ENCODE measurements at places on chromosomes 1 and 21.

- DNase-seq: no peak
Measured at GRCh38 chr1:15557594-15557993, 27.3 kb downstream of the AGMAT start.

- peak; percentile 56 for DNase-seq
Measured at GRCh38 chr1:185670187-185670627, 64.0 kb upstream of the HMCN1 start.

DNA sequence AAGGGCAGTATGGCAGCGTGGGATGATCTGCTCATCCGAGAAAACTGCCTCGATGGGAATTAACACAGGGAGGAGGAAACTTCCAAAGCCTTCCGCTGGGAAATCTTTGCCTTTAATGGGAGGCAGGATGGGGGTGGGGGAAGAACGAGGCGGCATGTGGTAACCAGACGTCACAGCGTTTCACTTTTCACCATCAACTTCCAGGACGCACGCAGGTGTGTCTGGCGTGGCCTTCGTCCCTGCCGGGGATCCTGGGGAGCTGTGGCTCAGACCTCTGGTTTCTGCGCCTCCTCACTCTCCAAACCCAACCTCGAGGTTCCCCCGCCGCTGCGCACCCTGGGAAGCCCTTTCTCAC, 282 bp downstream of the RSPH1 start:
- peak; percentile 64 for DNase-seq

DNA sequence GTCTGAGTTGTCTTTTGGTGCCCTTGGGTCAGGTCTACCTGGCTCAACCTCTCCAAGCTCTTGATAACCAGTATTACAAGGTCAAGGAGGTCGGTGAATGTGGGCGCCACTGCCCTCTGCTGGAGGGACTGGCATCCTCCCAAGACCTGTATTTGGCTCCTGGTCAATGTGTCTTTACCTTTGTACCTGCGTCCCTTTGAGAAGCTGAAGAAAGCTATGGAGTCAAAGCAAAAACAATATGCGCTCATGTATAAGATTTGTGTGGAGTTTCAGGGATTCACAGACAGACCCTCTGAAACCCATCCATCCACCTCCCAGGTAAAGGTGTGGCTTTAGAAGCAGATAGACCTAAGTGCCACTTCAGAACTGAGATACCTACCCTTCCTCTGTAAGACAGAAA, 61.8 kb upstream of the NBL1 start:
- DNase-seq: no peak

DNA sequence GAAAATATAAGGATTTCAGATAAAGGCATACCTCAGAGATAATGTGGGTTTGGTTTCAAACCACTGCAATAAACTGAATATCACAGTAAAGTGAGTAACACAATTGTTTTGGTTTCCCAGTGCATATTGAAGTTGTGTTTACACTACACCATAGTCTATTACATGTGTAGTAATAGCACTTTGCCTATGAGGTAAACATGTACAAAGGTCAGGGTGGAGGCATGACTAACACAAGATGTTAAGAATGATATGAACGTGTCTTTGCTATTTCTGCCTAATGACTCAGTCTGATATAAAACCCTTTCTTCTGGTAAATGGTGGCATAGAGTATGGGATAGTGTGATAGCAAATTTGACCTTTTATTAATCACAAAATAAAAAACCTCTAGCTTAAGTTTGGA, 621.5 kb upstream of the ADGRL2 start:
- no peak for DNase-seq

GRCh38 chr1:155607708-155608107, 2.3 kb upstream of the MSTO1 start:
- DNase-seq: no peak

GRCh38 chr1:156598125-156598524, 3.2 kb downstream of the GPATCH4 start:
- DNase-seq: no peak

DNA sequence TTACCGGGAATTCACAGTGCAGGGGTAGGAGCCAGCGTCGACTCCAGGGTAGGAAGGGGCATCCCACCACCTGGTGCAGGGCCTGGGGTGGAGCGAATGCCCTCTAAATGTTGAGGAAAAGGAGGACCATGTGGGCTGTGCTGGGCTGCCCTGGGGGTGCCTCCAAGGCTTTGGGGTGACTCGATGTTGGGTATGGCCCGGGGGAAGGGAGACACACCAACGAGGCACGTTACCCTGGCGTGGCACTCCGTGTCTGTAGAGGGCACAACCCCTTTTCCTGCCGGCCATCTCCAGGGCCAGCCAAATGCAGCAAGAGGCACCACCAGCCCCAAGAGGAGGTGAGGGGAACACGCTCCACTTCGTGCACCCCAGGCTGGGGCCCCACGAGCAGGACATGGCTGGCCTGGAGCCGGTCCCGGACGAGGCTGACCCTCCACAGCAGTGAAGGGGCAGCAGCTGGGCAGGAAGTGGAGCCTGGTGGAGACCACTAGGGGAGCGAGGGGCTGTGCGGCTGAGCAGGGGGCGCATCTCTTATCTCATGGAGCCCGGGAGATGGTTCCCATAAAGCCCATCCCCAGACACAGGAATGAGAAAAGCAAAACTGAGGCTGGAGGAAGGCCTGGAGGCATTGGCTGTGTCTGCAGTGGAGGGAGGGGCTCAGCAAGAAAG, 11.2 kb downstream of the ACTRT2 start:
- no peak for DNase-seq

GRCh38 chr1:228938537-228938901, 203.2 kb downstream of the RHOU start:
- DNase-seq: no peak

DNA sequence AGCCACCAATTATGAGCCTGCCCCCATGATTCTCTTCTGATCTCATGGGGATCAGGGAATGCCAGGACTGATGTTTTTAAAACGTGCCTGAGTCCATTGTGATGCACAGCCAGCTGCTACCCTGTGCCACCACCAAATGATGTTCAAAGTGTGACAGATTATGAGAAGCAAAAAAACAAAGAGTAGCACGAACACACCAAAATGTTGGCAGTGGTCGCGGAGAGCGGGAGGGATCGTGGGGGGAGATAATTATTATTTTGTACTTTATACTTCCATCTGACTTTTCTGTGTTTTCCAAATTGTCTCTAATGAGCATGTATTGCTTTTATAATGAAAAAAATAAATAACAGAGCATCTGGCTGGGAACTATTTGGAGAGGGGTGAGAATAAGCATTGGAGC, 50.5 kb downstream of the EPHB2 start:
- no peak for DNase-seq

- DNase-seq: no peak
Measured at GRCh38 chr1:164369698-164370365, 189.2 kb upstream of the PBX1 start.

DNA sequence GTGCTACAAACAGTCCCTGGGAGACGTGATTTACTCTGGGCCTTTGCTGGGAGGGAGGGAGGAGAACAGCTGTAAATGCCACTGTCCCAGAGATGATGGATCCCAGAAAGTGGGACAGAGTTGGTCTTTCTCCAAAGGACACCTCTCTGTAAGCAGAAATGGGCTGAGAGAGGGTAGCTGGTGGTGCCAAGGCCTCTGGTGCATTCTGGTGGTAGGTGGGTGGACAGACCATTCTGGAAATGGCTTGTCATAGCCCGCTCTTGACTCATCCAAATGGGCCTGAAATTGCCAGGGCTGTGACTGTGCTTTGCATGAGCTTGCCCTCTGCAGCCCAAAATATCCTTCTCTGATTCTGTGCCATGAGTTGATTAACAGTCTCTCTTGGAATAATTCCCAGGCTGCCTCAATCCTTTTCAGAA, 36.1 kb downstream of the CCDC185 start:
- DNase-seq: no peak

DNA sequence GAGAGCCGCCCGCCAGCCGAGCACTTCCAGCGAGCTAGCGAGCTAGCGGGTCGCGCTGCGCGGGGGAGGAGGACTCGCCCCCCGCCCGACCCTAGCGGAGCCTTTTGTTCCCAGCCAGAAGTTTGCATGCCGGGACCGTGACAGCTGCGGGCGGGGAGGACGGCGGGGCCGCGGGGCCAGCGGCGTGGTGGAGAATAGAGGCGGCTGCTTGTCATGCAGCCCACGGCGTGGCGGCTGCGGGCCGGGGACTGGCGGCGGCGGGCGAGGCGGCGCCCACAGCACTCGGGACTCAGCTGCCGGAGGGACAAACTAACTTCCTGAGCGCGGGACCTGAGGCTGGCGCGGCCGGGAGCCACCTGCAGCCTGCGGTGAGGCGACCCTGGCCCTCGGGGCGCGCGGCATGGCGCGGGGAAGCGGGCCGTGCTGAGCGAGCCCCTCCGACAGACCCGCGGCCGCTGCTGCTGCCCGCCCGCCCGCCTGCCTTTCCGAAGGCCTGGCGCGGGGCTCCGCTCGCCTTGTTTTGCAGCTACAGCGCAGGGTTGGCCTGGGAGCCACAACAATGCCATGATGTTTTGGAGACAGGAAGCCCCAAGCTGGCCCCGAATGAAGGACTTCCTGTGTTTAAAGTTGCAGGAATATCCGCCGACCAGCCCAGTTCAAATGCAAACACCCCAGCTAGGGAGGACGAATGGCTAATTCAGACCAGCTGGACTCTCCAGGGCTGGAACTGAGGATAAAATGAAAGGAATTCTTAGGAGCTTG, 82.2 kb upstream of the BMP8A start:
- peak; percentile 34 for DNase-seq

GRCh38 chr1:1677718-1678580, 14.6 kb downstream of the SLC35E2B start:
- no peak for DNase-seq

DNA sequence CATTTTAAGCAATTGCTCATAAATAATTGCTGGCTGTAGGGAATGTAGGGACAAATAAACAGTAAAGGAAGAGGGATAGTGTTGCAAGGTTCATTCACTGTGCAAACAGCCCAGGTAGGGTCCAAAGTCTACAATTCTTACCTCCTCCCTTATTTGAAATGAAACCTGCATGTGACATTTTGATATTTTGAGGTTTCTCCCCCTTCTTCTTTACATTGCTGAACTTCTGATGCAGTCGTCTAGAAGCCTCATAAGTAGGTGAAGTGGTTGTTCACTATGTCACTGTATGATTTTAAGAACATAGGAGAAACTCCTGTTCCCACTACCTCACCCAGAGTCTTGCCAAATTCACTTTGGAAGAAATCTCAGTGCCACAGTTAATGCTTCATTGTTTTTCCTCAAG, 16.1 kb downstream of the F5 start:
- DNase-seq: no peak

DNA sequence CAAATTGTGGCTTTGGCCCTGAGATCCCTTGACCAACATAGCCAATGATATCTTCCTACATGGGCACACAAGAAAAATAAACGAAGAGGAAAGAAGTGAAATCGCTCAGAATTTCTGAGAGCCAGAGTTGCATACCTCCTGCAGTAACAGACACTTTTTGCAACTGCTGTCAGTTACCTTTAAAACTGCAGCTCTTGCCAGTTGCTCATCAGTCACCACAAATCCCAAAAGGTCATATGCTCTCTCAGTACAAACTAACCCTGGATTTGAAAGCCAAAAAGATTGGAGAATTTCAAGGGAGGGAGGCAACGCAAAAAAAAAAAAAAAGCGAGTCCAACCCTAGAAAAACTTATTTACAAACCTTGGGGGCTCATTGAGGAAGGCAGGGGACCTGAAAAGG, 47.2 kb upstream of the DNAH14 start:
- no peak for DNase-seq

GRCh38 chr1:109354929-109355328, 42.8 kb downstream of the SORT1 start:
- no peak for DNase-seq

GRCh38 chr1:219907772-219908070, 20.6 kb downstream of the SLC30A10 start:
- no peak for DNase-seq

DNA sequence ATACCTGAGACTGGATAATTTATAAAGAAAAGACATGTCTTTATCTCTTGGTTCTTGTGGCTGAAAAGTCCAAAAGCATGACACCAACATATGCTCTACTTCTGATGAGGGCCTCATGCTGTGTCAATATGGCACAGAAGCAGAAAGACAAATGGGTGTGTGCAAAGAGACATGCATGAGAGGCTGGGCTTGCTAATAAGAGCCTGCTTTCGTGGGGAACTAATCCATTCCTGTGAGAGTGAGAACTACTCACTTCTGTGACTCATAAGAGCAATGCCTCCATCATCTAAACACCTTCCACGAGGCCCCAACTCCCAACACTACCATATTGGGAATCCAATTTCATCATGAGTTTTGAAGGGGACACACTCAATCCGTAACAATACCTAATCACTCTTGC, 340.0 kb upstream of the DUSP10 start:
- DNase-seq: no peak

- DNase-seq: no peak
Measured at GRCh38 chr21:19010251-19010650, 606.7 kb upstream of the TMPRSS15 start.

DNA sequence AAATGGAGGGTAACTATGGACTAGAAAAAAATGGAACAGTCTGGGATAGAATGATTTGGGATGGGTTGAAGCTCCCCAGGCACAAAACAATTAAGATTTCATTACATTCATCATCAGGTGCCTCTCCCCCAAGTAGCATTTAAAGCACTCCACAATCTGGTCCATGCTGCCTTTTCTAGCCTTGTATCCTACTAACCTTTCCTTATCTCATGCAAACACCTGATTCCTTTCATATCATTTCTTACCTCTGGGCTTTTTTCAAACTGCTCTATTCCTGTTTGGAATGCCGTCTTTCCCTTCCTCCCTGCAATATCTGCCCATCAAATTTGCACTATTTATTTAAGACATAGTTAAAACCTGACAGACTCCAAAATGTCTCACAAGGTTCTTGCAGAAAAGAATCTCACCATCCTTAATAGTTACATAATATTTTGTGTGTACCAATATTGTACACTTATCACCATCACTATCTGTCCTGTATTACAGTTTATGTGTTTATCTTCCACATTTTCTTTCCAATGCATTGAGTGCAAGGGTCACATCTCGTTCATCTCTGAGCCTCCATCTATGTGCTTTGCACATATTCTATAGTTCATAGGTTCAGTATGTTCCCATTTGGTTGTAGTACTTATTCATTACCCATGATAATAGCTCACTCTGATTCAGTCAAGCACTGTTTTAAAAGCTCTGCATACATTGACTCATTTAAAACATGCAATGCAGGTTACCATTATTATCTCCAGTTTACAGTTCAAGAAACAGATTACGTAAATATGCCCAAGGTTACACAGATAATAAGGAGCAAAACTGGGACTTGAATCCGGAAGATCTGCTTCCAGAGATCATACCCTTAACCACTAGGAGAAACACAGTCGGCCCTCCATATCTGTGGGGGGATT, 16.1 kb upstream of the SHCBP1L start:
- DNase-seq: no peak

- no peak for DNase-seq
Measured at GRCh38 chr1:161307892-161308638, 1.7 kb downstream of the MPZ start.

DNA sequence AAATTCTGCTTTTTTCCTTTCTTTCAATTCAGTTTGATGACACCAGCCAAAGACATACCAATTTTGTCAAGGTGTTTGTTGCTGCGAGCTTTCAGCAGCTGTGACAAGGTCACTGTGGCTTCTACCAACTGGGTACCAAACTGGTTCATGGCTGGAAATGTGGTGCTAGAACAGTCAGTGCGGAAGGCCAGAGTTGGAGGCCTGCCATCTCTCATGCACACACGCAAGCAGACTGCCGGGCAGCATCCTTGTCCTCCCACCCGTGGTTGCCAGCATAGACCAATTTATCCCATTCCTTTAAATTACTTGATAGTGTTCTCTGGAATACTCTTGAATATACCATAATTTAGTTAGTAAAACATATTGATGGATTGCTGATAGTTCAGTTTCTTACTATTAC, 79.9 kb upstream of the GPR52 start:
- DNase-seq: no peak
